Activated naive CD8-positive, alpha-beta T cell treated with anti-CD3 and anti-CD28 coated beads, Interleukin-2, amount 10 ng/mL, durations not matched to agents 7 days and 5 days (primary cell): ENCODE measurements at places on chromosomes 12 and 14. TPM values are rescaled to one million over a fixed set of nuclear protein-coding genes. Genes with fewer than 3 reads are reported as not detected.

Gene ASIC1
- total RNA-seq = 31.3 TPM

Gene BLTP3B
- 23.2 TPM for total RNA-seq

DNA sequence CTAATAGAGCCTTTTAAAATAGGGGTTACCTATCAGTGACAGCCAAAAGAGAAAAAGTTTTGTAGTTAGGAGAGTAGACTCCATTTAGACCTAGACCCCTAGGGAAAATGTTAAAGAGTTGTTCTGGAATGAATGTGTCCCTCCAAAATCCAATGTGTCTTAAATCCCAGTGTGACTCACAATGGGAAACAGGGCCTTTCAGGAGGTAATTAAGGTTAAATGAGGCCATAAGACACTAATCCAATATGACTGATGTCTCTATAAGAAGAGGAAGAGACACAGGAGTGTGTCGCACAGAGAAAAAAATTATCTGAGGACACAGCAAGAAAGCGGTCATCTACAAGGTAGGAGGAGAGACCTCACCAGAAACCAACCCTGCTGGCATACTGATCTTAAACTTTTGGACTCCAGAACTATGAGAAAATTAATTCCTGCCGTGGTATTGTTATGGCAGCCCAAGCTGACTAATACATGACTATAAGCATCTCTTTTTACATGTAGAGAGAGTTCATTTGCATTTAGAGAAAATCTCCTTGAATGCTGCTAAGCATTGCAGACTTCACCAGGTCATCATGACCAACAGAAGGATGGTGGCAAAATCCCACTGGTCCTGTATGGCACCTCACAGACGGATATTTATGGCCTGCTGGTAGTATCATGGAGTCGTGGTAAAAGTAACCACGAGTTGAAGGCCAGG lies 259.6 kb upstream of the TMTC1 start:
- H3K4me1 ChIP-seq = no peaks in the 10 kb centered on the region
- no peak overlapping the region for H3K4me3 ChIP-seq

- no peak for DNase-seq
- H3K4me1 ChIP-seq = no peaks in the 10 kb centered on the region
- H3K27ac ChIP-seq = no peak overlapping the region
- no peaks in the 10 kb centered on the region for H3K36me3 ChIP-seq
- peaks cover 3% of the 10 kb centered on the region for H3K27me3 ChIP-seq
Observed at GRCh38 chr12:65561798-65562382, 262.4 kb upstream of the HMGA2 start.

- H3K27ac ChIP-seq = no peak overlapping the region
- H3K27me3 ChIP-seq = no peaks in the 10 kb centered on the region
- H3K36me3 ChIP-seq = no peaks in the 10 kb centered on the region
- no peak overlapping the region for H3K4me3 ChIP-seq
- DNase-seq = no peak
Observed at GRCh38 chr14:101194373-101195308, 291.1 kb upstream of the RTL1 start.

GRCh38 chr12:18171571-18171970 lies 81.6 kb upstream of the RERGL start:
- no peak overlapping the region for H3K4me3 ChIP-seq
- H3K4me1 ChIP-seq = no peaks in the 10 kb centered on the region
- H3K27ac ChIP-seq = no peak overlapping the region
- no peaks in the 10 kb centered on the region for H3K27me3 ChIP-seq
